Cortex of kidney (tissue), 1 donor: ENCODE measurements at places on chromosomes 16 and 17.

GRCh38 chr16:14240219-14240843 is 169.2 kb downstream of the MRTFB start:
- no peak for DNase-seq

- DNase-seq, result no peak
These were observed 265.0 kb upstream of the FOXF1 start for GRCh38 chr16:86245351-86245750.

DNA sequence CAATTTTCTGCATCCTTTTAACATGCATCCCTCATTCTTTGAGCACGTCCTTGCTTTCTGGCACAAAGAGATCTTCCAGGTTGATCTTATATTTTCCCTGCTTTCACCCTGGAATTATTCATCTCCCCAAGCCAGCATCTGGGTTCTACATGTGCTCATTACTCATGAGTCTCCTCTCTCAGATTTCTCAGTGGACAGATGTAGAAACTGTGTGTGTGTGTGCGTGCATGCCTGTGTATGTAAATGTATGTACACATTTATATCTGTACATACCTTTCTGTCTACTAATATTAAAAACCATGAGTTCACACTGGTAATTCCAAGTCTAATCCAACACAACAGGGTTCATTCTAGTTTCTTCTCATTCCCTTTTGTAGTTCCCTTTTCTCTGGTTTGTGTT is 41.9 kb upstream of the NSRP1 start:
- DNase-seq, result no peak

- DNase-seq, result no peak
These were observed 2.0 kb downstream of the TMC5 start for GRCh38 chr16:19419698-19420075.

- DNase-seq, result no peak
These were observed 1.3 kb upstream of the ST6GALNAC2 start for GRCh38 chr17:76586741-76587487.

DNA sequence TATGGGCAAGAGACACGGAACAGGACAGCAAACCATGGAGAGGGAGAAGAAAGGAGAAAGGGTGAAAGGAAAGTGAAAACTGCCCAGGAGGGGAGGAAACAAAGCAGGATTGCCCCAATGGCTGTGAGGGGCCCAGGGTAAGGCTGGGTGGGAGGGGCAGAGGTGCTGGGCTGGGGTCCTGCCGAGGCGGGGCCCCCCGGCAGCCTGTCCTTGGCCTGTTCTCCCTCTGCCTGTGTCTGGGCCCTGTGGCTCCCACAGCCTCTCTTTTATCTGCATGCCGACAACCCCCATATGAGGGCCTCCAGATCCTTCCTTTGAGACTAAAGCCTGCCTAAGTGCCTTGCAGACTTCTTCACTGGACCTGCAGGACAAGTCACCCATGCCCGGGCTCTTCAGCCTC is 15.5 kb downstream of the ZNHIT3 start:
- DNase-seq, result no peak

DNA sequence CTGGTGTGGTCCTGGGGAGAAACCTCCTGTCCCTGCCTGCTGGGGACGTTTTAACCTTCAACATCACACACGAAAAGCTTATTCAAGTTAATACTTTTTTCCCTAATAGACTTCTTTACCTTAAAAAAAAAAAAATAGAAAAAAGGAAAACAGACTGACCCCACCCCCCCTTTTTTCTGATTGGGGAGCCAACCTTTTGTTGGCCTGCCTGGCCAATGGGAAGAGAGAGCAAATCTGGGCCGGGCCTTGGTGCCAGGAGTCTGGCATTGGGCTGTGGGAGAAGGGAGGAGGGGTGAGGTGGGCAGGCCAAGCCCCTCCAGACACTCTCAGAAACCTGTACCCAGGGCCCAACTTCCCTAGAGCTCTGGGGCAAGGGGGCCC is 3.0 kb downstream of the CBX8 start:
- no peak for DNase-seq

- DNase-seq, result no peak
These were observed 26.1 kb downstream of the MRPS23 start for GRCh38 chr17:57823469-57824401.
